ENCODE measurements at places on chromosomes 7 and 10.
A peak's percentile ranks its signal among the peaks of the same experiment; 100 is the strongest.

DNA sequence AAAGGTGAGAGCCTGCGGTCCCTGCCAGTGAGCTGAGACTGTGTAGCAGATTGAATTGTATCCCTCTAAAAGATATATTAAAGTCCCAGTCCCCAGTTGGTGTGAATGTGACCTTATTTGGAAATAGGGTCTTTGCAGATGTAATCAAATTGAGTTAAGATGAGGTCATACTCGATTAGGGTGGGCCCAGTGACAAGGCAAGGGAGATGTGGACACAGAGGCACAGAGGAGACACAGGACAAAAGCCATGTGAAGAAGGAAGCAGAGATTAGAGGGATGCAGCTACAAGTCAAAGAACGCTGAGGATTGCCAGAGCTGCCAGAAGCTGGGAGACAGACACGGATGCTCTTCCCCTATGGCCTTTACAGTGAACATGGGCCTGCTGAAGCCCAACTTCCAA lies 104.3 kb downstream of the CLEC2L start:
- DNase-seq = no peak

DNA sequence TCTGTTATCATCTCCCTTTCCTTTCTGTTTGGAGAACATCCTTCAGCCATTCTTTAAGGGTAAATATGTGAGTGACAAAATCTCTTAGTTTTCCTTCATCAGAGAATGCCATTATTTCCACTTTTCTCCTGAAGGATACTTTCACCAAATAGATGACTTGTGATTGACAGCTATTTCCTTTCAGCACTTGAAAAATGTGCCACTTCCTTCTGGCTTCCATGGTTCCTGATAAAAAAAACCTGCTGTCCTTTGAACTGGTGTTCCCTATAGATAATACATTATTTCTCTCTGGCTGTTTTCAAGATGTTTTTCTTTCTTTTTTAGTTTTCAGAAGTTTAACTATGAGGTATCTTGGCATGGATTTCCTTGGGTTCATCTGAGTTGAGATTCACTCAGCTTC lies 79.7 kb downstream of the TBXAS1 start:
- DNase-seq = no peak

DNA sequence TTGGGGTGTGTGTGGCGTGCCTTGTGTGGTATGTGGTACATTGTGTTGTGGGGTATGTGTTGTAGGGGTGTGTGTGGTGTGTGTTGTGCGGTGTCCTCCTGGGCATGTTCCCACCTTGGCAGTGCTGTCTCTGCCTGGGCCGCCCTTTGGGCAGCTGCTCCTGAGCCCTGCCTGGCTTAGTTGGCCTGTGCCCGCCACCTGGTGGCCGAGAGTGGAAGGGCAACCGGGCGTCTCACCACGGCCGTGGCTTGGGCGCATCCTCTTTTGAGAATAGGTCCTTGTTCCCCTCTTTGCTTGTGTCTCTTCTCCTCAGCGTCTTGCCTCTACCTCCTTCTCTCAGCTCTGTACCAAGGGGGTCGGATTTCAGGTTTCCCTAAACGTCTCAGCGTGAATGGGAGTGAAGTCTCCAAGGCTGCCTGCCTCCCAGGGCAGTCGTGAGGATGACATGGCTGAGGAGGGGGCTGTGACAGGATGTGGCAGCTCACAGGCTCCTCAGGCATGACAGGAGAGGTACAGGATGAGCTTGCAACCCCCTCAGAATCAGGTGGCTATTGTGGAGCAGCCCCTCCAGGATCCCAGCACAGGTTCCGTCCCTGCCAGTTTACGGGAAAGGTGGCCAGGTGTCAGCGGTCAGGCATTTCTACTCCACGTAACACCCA lies 98.4 kb upstream of the PODXL start:
- peak; percentile 93 for DNase-seq

DNA sequence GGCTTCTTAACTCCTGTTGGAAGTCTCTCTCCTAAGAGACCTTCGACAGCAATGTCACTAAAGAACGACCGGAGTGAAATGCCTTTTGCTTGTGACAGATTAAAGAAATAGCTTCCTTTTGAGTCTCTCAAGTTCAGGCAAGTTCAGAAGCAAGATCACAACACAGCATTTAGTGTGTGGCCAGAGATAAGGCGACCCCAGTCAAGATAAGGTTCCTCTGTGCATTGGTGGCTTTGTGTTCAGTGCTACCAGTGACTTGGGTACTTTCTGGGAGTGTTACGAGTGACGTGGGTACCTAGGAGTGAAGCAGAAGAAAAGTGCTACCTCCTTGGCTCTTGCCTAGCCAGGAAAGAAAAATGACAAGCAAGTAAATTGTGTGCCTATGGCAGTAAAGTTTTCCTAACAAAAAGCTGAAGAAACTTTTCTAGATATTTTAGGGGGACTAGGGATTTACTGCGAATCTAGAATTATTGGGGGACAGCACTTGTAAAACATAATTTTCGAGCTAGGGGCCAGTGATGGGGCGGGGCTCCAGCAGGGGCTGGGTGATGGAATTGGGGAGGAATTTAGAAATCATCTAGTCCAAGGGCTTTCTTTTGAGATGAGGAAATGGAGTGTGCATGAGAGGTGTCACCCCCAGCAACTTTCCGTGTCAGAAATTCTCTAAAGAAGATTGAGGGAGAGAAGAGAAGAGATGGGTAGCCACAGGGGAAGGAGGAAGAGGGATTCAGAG lies 191.9 kb upstream of the LYZL2 start:
- no peak for DNase-seq

- DNase-seq = no peak
These were observed 1.2 kb upstream of the BRI3 start for GRCh38 chr7:98280296-98280695.

GRCh38 chr7:17298840-17299482 lies 509 bp downstream of the AHR start:
- DNase-seq = peak; percentile 59

GRCh38 chr7:47525066-47525623 lies 56.8 kb downstream of the TNS3 start:
- peak; percentile 78 for DNase-seq

- DNase-seq = no peak
These were observed 7.6 kb downstream of the PLA2G12B start for GRCh38 chr10:72946963-72947362.

GRCh38 chr7:90396420-90396819 lies 6.8 kb upstream of the CLDN12 start:
- DNase-seq = no peak

GRCh38 chr7:34807548-34808340 lies 149.7 kb downstream of the NPSR1 start:
- no peak for DNase-seq

- no peak for DNase-seq
These were observed 194.3 kb upstream of the PRKCQ start for GRCh38 chr10:6774406-6774805.

- no peak for DNase-seq
These were observed 28.9 kb downstream of the RAB11FIP2 start for GRCh38 chr10:118017850-118018249.

GRCh38 chr7:50405221-50405620 lies 44.9 kb downstream of the FIGNL1 start:
- DNase-seq = no peak

GRCh38 chr10:21212348-21212747 lies 313.1 kb downstream of the SKIDA1 start:
- no peak for DNase-seq

DNA sequence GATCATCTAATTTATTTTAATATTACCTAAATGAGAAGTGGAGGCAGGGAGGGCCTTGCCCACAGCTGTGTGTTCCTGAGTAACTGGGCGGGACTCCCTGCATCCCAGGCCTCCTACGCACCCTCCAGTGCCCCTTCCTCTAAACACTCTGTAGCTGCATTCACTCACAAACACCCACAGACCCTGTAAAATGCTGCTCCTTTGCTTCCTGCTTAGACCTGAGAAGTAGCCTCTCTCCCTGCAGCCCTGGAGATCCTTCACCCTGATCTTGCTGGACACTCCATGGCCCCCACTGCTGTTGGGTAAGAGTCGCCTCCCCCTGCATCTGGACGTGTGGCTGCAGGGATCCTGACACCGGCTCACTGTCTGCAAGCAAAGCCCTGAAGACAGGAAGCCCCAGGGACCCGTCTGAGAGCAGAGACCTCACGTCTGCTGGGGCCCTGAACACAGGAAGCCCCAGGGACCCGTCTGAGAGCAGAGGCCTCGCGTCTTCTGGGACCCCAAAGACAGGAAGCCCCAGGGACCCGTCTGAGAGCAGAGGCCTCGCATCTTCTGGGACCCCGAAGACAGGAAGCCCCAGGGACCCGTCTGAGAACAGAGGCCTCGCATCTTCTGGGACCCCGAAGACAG lies 589.8 kb downstream of the DNAJB6 start:
- DNase-seq = no peak

- no peak for DNase-seq
These were observed 1239.7 kb downstream of the GATA3 start for GRCh38 chr10:9294132-9294663.

- no peak for DNase-seq
These were observed 3.5 kb upstream of the PRSS1 start for GRCh38 chr7:142745745-142746144.

DNA sequence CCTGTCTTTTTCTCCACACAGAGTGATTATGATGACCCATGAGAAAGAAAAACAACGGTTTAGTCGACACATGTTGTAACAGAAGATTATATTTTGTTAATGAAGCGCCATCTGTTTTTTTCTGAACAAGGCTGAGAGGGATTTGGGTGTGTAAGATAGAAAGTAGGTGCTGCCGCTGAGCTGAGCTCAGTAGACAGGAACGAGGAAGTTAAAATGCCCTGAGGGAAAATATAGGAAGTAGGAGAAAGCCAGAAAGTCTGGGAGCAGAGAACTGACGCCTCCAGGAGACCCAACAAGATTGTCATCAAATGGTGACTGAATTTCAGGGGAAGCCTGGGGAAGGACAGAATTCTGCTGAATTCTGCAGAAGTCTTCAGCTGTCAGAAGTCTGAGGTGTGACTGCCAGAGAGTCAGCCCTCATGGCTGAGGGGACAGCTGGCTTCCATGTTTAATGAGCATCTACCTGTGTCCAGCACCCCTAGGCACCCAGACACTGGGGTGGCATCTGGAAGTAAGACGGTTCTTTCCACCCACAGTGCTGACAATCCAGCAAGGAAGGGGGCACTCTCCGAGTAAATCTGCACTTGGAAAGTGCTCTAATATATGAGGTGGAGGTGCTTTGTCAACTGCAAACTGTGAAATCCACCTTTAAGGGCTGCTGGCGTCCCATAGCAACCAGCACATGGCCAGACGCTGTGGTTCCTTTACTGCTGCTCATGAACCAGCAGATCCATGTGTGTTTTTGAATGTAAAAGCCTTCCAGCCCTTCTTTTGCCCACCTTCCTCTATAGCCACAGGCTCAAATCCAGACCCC lies 12.5 kb upstream of the TSPAN15 start:
- no peak for DNase-seq

- DNase-seq = peak; percentile 36
These were observed 62.4 kb upstream of the PDK4 start for GRCh38 chr7:95658676-95659075.

DNA sequence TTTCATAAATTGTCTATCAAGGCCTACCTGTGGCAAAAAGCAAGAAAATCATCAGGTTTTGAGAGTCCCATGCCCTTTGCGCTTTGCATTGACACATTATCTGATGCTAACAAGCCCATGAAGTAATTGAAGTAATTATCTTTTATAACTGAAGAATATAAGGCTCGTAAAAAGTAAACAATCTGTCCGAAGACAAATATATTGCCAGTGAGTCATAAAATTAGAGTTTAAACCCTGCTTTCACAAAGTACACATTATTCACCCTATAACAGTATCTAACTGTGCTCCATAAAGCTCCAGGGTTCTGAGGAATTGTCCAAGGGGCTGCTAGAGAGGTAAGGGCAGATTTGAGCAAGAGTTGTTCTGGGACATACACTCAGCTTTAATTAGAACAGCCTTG lies 102.3 kb upstream of the PPP1R3A start:
- DNase-seq = no peak

DNA sequence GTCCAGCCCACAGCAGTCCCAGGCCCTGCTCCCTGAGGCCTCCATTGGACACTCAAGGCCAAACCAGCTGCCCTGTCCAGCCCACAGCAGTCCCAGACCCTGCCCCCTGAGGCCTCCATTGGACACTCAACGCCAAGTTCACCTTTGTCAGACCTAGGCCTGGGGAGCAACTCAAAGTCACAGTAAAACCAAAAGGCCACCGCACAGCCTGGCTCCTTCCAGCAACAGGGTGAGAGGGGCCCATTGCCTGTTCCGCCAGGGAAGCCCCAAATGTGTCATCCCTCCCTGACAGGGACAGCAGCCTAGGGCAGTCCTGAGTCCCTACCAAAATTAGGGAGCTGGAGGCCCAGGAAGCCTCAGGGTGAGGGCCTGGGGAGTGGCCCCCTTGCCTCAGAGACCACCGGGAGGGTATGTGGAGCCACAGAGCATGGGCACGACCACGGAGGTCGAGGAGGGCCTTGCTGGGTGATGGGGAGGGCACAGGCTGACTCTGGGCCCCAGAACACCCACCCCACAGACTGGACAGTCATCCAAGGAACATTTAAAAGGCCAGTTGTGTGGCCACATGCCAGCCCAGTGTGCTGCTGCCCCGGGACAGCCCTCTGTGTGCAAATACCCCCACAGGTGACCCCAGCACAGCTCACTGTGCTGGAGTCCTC lies 66.5 kb upstream of the PPP2R2D start:
- no peak for DNase-seq

GRCh38 chr10:98673171-98673782 lies 226.5 kb upstream of the HPS1 start:
- no peak for DNase-seq

- DNase-seq = no peak
These were observed 61.3 kb upstream of the EBF3 start for GRCh38 chr10:130025326-130025725.

- DNase-seq = no peak
These were observed 700 bp downstream of the NIPSNAP2 start for GRCh38 chr7:55965100-55965470.

DNA sequence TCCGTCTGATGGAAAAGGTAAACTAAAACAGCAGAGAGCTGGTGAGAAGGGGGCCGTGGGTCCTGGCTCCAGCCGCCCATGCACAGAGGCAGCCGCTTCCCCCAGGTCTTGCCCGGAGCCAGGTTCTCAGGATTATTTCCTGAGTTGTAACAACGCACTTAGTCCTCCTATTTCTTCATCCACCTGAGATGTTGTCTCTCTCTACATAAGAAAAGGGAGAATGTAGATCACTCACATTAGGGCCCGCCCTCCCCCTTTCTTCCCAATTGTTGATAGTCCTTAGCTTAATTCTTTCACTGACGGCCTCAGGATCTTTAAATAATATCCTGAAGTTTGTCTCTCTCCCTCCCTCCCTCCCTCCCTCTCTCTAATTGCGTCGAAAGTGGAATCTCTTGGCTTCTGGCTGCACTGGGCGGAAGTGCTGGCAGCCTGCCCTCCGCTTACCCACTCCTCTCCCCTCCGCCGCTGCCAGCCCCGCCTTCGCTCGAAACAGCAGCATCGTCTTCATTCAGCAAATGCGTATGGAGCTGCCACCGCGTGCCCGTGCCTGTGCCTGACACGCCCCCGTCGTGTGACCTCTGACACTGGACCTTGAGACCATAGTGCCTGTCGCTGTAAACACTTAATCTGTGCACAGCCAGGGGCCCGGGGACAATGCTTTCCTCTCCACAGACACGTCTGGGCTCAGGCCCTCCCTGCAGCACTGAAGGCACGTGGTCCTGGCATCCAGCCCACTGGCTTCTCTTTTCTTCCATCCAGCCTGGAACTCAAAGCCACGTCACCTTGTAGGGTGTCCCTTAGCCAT lies 174.5 kb upstream of the PPP2R2D start:
- peak; percentile 80 for DNase-seq
